ENCODE measurements at places on chromosomes 3 and 15.

DNA sequence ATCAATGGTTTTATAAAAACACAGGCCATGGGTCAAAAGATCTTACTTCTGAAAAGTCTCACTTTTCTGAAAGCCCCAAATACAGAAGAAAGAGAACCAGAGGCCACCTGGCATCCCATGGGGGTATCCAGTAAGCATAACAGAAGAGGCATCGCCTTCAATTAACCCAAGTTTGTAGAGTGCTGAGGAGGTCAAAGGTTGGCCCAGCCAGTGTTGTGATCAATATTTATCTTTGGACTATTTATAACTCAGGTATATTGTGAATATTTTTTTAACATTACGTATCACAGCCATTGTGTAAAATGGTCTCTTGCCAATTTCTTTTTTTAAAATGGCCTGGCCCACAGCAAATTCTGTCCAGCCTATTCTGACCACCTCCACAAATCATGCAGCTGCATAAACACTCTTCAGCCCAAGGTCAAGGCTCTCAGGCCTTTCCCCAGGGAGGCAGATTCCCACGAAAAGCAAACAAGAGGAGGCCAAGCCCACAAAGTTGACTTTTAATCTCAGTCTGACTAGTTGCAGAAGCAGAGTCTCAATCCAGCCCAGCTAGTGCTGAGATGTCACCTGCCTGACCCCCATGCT lies 26.2 kb upstream of the SPTBN5 start:
- DNase-seq = no peak

GRCh38 chr3:14890476-14890875 lies 56.9 kb upstream of the NR2C2 start:
- no peak for DNase-seq

GRCh38 chr3:42632146-42632545 lies 21.4 kb upstream of the ZBTB47 start:
- no peak for DNase-seq

- DNase-seq = peak; percentile 67
Measured at GRCh38 chr15:69298697-69299441, at the start of gene PAQR5. Gene PAQR5, plus strand, starts transcription at chr15:69298912. Its CDS starts 61,169 bp downstream, at chr15:69360081.

GRCh38 chr15:64895285-64896065 lies 16.2 kb upstream of the ANKDD1A start:
- peak; percentile 94 for DNase-seq

GRCh38 chr3:197495499-197495898 lies 60.3 kb downstream of the BDH1 start:
- DNase-seq = no peak

GRCh38 chr3:14298442-14298841 lies 104.0 kb upstream of the SLC6A6 start:
- DNase-seq = no peak

DNA sequence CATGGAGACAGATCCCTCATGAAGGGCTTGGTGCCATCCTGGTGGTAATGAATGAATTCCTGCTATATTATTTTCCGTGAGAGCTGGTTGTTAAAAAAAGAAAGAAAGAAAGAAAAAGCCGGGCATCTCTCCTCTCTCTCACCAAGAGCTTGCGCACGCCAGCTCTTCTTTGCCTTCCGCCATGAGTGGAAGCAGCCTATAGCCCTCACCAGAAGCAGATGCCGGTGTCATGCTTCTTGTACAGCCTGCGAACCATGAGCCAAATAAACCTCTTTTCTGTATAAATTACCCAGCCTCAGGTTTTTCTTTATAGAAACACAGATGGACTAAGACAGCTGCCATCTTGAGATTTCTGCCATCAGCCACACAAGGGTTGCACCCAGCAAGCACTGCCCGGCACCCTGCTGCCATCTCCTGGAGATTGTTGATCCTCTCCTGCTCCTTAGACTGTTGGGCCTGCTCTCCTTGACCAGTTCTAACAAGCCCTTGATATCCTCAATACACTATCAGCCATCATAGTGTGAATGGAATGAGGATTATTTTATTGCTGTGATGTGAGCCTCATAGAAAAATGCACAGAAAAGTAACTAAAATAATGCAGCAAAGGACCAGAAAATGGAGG lies 3.5 kb upstream of the AHSG start:
- DNase-seq = peak; percentile 24

DNA sequence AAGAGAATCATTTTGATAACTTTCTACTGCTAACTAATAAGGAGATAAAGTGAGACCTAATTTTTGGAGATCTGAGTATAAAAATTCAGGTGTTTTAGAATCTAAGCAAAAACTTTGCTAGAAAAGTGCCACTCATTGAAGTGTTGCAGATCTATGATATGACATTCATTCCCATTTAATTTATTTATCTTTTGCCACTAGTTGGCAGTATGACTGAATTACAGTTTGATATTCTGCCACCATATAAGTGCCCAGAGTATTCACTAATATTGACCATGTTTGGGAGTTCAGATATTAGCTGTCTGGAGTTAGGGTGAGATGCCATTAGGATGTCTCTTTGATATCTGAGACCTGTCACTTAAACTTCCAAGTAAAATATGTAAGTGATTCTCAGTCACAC lies 251.3 kb upstream of the GBE1 start:
- no peak for DNase-seq

- DNase-seq = no peak
Measured at GRCh38 chr3:127858521-127858920, 36.2 kb upstream of the MGLL start.

DNA sequence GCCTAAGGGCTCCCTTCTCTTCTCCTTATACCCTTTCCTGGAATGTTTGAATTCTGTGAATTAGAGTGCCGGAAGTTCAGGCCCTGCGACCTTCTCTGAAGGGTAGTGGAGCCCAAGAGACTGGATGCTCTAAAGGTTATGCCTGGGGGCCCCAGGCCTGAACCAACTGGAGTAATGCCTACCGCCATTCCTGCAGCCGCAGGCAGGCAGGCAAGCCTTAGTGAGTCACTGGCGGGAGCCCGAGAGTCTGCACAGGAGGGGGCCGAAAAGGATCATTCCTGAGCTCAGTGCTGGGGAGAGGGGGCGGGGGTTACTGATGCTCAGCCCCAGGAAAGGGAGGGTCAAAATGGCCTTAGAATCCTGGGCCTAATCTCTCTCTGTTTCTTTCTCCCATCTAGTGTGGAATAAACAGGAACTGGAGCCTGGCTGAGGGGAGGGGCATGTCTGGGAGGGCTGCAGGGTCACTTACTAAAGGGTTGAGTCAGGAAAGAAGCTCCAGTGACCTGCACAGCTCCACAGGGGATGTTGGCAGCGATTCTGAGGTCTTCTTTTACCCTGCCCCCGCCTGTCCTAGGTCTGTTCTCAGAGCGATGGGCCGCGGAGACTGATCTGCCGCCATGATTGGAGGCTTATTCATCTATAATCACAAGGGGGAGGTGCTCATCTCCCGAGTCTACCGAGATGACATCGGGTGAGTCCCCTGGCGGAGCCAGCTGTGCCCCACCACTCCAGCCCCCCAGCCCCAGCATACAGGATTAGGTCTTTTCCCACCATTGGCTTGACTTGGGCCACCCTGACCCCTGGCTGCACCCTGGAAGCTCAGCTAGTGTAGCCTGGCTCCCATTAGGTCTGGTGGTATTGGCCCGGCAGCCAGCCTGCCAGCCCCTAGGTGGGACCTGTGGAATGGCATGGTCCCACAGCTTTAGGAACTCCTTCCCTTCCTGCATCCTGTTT lies 2.0 kb downstream of the AP2M1 start:
- DNase-seq = peak; percentile 88

GRCh38 chr3:187434524-187434923 lies 66.3 kb downstream of the RTP4 start:
- no peak for DNase-seq

DNA sequence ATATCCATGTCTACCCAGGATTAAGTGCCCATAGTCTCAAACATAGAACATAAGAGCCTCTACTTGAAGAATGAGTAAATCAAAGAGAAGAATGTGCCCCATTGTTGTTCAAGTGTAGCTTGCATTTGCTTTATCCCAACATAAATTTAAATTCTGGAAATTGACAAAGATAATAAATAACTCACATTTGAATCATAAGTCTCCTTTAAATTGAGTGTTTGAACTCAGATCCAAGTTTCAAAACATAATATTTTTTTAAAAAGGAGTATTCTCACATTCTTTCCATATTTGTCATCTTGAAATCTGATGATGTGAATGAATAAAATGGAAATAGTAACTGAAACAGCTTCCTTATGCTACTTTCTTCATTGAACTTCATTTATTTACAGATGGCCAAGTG lies 135.2 kb downstream of the MECOM start:
- DNase-seq = no peak

- no peak for DNase-seq
Measured at GRCh38 chr15:48603922-48604321, 41.6 kb downstream of the FBN1 start.

- DNase-seq = no peak
Measured at GRCh38 chr15:93270937-93271467, 182.0 kb upstream of the RGMA start.

- DNase-seq = no peak
Measured at GRCh38 chr3:100245927-100246326, 14.9 kb upstream of the TBC1D23 start.

- no peak for DNase-seq
Measured at GRCh38 chr3:45772341-45773035, 23.8 kb downstream of the SLC6A20 start.

DNA sequence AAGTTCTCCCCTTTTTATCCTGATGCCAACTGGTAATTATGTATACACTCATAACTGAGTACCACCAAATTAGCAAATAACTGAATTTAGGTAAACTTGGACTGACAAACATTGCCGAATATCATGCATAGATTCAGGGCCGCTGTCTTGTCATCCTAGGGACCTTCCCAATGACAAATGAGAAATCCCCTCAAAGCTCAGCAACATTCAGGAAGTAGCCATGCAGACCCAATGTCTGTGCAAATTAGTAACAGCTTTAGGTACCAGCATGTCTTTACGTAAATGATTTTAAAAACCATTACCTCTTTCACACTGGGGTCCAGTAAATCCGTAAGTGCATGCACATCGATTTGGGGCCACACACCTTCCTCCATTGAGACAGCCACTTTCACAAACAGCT lies 49.5 kb downstream of the FBN1 start:
- no peak for DNase-seq

GRCh38 chr3:127685708-127686511 lies 13.2 kb downstream of the ABTB1 start:
- DNase-seq = no peak

GRCh38 chr3:189966843-189967242 lies 153.9 kb downstream of the P3H2 start:
- no peak for DNase-seq

DNA sequence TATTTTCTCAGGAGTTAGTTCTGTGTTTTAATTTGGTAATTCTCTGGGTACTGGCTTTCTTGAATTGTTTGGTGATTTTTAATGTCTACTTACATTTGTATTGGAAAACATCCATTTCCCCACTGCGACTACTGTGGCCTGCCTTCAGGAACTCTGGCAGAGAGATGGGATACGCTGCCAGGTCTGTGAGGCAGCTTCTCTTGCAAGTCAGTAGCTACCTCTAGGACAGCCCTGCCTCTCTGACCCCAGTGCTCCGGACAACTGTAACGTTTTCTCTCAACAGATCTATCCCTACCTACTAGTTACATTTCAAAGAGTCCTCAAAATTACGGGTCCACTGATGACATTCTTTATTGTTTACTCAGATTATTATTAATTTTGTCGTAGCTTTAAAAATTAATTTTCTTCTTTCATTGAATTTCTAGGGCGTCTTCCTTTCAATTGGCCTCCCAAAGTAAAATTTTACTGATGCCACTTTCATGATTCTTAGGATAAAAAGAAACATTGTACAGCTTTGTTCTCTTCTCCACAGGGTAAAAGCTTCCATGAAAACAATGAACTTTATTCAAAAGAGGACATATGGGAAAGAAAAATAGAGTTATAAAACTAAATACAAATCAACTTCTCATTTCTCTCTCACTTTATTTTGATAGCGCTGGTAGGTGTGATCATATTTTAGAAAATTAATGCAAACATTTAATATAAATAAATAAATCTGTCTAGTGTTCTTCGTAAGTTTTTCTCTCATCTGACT lies 123.2 kb upstream of the GOLGA8J start:
- no peak for DNase-seq

DNA sequence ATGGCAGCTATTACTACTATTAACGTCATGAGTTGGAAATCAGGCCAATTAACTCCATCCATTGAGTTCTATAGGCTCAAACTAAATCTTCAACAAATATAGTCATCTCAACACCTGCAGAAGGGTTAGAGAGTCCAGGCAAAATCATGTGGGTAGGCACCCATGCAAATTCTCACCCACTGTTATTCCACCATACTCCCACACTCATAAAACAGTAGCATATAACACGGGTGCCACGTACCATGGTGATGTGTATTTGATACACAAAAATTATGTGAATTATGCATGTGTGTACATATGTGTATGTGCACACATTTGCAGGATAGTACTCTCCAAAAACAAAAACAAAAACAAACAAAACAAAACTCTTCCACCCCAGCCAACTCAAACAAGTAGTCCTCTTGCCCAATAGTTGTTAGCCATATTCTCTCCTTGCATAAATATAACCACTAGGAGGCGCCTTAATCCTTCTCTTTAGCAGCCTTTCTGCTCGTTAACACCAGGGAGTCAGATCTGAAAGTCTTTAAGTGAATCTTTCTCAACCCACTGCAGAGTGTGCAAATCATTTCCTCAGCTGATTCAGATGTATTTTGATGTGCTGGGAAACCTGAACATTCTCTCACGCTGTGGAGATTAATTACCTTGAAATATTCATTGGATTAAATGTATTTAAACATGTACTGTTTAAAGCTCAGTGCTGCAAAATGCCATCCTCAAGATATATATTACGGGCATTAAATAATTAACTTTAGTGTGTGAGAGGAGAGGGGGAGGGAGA lies 38.0 kb upstream of the COPB2 start:
- peak; percentile 72 for DNase-seq

GRCh38 chr3:98954791-98955604 lies 53.5 kb upstream of the DCBLD2 start:
- DNase-seq = no peak

DNA sequence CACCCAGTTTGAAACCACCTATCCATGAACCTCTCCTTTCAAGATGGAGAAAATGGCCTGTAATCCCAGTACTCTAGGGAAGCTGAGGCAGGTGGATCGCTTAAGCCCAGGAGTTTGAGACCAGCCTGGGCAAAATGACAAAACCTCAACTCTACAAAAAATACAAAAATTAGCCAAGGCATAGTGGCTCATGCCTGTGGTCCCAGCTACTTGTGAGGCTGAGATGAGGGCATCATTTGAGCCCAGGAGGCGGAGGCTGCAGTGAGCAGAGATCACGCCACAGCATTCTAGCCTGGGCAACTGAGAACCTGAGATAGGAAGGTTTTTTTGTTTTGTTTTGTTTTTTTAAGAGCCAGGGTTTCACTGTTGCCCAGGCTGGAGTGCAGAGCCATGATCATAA lies 5.4 kb downstream of the TKT start:
- DNase-seq = no peak

All from KBM-7 (cell line).